NB4 (cell line): ENCODE measurements at places on chromosomes 5 and 9.

DNA sequence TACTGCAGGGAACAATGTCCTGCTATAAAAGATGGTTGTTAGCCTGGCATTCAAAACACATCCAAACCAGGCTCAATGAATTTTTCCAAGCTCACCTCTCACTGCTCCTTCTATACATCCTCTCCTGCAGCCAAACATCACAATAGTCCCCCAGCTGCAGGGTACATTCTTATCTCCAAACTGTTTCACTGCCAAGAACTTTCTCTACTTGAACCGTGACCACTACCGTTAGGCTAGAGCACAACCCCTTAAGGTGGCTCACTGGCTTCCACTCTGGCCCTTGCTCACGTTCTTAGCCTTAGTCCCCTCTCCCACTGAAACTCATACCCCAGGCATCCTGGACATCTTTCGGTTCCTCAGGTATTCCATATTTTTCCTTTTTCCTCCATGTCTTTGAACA is 29.0 kb upstream of the ANXA6 start:
- no peak for DNase-seq

GRCh38 chr5:66174338-66174737 is 30.2 kb downstream of the SREK1 start:
- DNase-seq, result peak; percentile 22

GRCh38 chr5:91160714-91161285 is 222.3 kb downstream of the ARRDC3 start:
- no peak for DNase-seq

- DNase-seq, result no peak
These were observed 8.9 kb upstream of the FBXW11 start for GRCh38 chr5:172015346-172015745.

DNA sequence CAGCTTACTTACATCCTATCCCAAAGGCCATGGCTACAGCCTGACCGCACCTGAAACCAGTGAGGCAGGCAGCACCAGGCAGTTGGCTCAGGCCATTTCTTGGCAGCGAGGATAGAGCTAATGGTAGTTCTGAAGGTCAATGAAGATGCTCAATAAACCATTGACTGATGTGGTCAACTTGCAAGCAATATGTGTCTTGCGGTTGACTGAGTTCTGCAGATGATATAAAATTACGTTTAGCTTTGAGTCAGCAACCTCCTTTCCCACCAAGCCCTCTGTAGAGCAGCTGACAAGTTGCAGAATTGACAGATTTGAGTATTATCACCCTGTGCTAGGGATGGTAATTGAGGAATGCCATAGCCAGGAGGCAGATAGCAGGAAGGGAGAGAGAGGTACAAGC is 189.0 kb upstream of the PUM3 start:
- DNase-seq, result no peak

DNA sequence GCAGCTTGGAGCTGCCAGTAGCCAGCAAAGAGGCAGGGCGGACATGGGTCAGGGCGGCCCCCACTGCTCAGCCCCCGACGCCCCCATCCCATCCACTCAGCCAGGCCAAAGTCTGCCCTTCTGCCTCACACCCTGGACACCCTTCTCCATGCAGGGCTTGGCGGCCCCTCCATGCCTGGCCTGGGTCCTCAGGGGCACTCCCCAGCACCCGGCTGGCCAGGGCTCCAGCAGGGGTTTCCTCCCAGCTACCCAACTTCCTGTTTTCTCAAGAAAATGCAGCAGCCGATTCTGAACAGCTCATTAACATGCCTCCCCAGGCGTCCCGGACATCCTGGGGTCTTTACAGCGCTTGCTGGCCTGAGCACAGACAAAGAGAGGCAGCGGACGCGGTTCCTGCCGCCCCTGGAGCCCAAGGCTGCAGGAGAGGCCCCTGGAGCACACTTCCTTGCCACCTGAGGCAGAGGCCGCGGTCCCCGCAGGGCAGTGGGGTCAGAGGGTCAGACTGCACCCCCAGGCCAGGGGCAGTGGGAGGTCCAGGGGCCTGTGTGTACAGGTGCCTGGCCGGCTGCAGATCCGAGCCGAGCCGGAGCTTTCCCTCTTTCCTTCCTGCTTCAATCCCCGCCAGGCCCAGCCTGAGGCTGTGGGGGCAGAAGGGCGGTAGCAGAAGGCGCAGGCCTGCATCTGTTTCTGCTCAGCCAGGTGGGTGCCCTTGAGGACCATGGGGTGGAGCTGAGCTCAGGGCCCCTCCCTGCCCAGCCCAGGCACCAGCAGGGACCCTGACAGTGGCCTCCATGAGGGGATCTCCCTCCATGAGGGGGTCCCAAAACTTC is 18.7 kb upstream of the NRARP start:
- peak; percentile 91 for DNase-seq

DNA sequence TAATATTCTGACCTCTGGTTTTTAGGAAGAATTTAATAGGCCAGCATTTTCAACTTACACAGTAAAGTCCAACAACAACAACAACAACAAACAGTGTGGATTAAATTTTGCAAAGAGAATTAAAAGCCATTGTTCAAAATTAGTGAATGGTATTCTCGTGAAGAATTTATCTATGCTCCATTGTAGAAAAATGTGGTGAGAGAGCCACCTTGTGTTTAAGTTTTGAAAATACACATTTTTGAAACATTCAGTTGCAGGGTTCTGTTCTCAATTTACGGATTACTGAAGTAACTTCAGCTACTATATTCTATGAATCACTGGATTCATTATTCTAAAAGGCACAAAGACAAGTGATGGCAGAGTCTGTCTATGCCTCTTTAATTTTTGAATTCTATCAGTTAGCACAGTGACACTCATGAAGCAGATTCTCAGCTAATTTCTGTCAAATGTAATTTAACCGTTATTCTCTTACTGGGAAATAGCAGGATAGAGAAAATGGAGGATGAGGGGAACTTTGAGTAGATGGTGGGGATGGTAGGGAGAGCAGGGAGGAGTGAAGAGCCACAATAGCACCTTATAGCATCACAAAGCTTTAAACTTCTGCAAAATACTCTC is 11.0 kb downstream of the CCDC152 start:
- peak; percentile 41 for DNase-seq
